ENCODE measurements at places on chromosomes 11 and 22. TPM values are rescaled to one million over a fixed set of nuclear protein-coding genes. Genes with fewer than 3 reads are reported as not detected.

OR4D5 gene
- not detected for total RNA-seq

ESAM gene
- 12.8 TPM for total RNA-seq

CLDN5 gene
- total RNA-seq = not detected

ZC3H7B gene
- total RNA-seq = 21.0 TPM

ELFN2 gene
- total RNA-seq = 5.6 TPM

KCNC1 gene
- 0.05 TPM for total RNA-seq

TUT1 gene
- 17.2 TPM for total RNA-seq

APOL5 gene
- total RNA-seq = not detected

MEI1 gene
- not detected for total RNA-seq

ROBO3 gene
- 2.3 TPM for total RNA-seq

BLID gene
- total RNA-seq = not detected

HORMAD2 gene
- total RNA-seq = not detected

SLC22A9 gene
- total RNA-seq = not detected

H19 gene
- total RNA-seq = 16.4 TPM

TLCD5 gene
- 6.9 TPM for total RNA-seq
